CD4-positive, alpha-beta T cell treated with Interleukin-4 for 1 hour (primary cell): ENCODE measurements at places on chromosomes 12 and 14.

GRCh38 chr14:61838661-61839245 is 76.5 kb downstream of the SNAPC1 start:
- DNase-seq: no peak

GRCh38 chr14:96250485-96250884 is 5.5 kb upstream of the BDKRB1 start:
- DNase-seq: no peak

DNA sequence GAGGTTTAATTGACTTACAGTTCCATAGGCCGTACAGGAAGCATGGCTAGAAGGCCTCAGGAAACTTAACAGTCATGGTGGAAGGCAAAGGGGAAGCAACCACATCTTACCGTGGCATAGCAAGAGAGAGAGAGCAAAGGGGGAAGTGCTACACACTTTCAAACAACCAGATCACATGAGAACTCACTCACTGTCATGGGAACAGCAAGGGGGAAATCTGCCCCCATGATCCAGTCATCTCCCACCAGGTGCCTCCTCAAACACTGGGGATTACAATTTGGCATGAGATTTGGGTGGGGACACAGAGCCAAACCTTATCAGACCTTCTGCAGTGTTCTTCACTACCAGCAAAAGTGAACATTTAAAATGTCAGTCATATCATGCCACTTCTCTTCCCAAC is 58.9 kb downstream of the USP15 start:
- peak; percentile 22 for DNase-seq

DNA sequence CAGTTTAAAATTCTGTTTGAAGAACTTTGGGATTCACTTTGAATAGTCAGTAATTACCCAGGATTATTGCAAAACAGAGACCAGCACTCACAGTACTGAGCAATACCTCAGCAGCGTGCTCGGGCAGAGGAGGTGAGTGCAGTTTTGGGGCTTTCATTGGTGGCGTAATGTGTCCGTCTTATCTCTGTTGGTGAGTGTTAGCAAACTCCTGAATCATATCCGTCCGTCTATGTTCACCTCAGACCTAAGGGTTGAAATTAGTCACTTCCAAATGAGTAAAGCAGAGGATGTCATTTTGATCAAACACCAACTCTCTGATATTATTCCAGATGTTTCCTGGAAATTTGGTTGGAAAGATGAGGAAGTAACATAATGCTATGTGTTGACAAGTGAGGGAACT is 82.8 kb downstream of the BORCS5 start:
- DNase-seq: peak; percentile 67

- no peak for DNase-seq
Measured at GRCh38 chr14:99870617-99871016, 77.4 kb downstream of the EML1 start.

- DNase-seq: no peak
Measured at GRCh38 chr12:38162013-38162412, 154.6 kb upstream of the ALG10B start.

DNA sequence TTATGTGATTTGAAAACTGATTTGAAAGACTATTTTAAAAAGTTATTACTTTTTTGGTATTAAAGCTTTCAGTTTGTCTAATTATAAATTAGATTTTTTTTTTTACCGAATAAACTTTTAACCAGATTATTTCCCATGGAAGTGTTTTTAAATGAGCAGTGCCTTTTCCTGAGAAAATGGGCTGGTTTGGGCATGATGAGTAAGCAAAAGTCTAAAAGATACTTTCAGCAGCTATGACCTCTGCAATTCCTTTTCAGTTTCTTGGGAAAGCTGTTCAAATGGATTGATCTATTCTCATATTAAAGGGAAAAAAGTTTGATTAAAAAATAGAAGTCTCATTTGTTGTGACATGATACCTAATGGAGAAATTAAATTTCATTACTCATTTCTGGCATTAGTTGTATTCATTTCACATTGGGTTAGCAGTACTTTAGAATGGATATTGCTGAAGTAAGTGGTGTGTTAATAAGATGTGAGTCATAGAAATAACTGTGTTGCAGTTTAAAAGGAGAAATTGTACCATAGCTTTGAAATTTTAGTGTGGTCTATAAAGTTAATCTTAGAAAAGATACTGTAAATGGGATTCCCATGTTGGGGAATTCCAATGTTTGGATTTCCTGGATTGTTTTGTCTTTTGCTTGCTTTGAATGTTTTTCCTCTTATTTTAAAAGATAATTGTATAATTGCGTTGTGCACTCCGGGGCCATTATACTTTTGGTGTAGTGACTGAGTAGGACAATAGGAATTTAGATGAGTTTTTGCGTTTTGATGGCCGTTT is 21.0 kb downstream of the KTN1 start:
- no peak for DNase-seq

DNA sequence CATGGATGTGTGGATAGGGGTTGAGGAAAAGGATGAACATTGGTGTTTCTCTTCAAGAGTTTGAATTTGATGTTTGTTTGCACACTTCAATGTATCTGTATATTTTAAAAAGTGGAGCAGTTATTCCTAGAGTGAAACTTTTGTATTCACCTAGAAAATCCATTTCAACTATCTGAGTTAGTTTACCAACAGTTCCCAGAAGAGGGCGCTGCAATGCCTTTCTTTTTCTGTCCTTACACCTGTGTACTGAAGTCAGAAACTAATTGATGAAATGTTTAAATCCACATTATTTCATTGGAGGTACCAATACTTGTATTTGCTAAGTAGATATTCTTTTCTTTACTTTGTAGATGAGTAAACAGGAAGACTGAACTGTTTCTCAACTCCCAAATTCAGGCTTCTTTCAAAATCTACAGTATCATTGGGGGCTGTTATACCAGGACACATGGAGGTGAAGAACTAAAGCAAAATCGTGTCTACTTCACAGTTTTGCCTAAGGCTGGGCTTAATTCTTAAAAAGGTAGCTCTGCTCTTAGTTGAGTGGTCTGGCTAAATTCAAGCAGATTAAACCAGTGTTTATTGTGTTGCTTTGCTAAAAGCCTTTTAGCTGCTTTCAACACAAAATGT is 26.6 kb upstream of the KLRB1 start:
- peak; percentile 78 for DNase-seq

DNA sequence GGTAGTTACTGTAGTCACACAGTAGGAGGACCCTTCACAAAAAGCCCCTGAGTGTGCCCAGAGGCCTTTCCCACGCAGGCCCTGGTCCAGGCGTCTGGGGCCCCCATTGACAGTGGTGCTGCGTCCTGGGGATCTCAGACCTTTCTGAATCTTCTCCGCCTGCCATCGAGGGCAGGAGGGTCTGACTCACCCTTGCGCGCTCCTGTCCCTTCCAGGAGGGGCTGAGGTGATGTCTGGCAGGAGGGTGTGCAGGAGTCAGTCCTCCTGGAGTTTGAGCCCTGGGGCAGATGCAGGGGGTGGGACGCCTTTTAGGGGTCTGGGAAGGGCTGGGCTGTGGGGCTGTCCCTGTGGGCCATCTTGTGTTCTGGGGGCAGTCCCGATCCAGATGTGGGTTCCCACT is 386.8 kb downstream of the TMEM121 start:
- DNase-seq: no peak

GRCh38 chr12:113889891-113890581 is 76.1 kb downstream of the RBM19 start:
- DNase-seq: no peak

DNA sequence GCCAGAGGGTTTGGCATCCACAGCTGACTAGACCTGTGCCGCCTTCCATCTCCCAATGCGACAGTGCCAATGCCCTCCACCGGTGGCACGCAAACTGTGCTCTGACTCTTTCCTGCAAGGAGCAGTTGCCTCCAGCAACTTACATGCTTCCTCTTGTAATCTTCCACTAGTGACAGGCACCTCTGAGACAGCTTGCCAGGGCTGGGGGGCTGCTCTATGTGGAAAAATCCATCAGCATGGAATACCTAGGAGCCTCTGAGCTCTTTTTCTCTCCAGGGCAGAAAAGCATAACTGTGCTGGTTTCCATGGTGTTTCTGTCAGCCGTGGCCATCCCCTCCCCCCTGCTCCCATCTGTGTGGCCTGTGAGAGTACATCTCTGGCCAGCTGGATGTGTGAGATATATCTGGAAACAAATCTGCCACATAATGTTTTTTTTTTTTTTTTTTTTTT is 110.6 kb downstream of the MYRFL start:
- no peak for DNase-seq

- no peak for DNase-seq
Measured at GRCh38 chr12:94769047-94769420, 118.7 kb upstream of the TMCC3 start.

GRCh38 chr12:52052468-52053186 is 1.4 kb downstream of the NR4A1 start:
- DNase-seq: peak; percentile 39

DNA sequence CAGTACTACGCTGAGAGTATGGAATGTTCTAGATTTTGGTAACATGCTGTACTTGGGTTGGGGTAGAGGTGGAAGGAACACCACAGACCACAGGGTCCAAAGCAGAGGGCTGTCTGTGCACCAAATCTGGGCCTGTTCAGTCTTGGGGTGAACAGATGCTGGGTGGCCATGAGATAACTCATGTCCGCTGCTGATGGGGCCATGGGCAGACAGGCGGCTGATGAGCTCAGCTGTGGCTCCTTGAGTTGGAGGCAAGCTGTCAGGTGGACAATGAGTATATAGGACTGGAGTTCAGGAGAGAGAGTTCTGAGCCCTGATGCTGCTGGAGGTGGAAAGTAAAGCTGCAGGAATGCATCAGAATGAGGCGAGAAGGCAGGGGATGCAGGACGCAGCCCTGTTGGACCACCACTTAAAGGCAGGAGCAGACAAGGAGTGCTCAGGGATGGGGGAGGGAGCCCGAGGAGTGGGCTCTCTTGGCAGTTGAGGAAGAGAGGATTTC is 6.2 kb downstream of the SMIM41 start:
- no peak for DNase-seq

GRCh38 chr12:101939856-101940265 is 62.5 kb downstream of the DRAM1 start:
- DNase-seq: peak; percentile 65

- DNase-seq: no peak
Measured at GRCh38 chr14:53529519-53529918, 376.4 kb upstream of the DDHD1 start.

- DNase-seq: no peak
Measured at GRCh38 chr14:80491131-80491530, 279.8 kb upstream of the DIO2 start.

DNA sequence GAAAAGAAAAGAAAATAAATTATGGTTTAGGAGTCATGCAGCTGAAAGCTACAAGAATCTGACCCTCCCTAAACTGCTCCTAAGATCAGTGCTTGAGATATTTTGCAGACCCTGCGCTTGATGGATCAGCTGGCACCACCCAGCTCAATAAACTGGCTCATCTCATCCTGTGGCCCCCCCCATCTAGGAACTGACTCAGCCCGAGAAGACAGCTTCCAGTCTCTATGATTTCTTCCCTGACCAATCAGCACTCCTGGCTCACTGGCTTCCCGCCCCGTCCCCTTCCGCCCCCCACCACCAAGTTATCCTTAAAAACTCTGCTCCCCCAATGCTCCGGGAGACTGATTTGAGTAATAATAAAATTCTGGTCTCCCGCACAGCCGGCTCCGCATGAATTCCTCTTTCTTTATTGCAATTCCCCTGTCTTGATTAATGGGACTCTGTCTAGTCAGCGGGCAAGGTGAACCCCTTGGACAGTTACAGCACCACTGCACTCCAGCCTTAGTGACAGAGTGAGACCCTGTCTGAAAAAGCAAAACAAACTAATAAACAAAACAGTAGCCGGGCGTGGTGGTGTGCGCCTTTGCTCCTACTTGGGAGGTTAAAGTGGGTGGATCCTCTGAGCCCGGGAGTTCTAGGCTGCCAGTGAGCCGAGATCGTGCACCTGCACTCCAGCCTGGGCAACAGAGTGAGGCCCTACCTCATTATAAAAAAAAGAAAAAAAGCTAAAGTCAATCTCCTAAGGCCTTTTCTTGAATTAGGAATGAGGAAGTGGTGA is 24.5 kb upstream of the SPTLC2 start:
- peak; percentile 14 for DNase-seq

DNA sequence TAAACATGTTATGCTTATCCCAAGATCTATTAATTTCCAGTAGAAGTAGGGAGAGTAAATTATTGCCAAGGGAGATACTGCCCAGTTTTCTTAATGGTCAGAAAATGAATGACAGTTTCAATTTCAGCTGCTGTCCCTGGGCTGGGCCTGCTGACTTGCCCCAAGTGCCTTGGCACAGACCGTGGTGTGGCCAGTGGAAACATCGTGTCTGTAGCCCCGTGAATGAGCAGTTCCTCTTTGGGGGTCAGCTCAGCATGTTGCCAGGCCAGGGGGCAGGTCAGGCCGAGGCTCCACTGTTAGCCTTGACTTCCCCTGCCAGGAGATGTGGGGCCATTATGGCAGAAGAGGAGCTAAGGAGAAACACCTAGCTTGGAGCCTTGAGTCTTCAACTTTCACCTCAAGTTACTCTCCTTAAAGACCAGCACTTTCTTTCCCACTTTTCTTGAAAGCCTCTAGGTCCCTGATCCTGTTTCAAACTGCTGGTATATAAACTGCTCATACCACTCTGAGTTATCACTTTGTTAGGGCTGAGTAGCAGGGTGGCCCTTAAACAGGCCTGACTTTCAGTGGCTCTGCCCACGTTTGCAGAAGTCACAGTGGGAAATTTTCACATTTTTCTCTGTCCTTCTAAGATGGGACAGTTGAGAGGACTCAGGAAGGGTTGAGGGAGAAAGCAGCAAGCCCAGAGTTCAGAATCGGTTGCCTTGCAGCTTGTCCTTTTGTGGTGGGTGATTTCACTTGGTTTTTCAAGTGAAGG is 73.2 kb downstream of the SUSD6 start:
- no peak for DNase-seq

DNA sequence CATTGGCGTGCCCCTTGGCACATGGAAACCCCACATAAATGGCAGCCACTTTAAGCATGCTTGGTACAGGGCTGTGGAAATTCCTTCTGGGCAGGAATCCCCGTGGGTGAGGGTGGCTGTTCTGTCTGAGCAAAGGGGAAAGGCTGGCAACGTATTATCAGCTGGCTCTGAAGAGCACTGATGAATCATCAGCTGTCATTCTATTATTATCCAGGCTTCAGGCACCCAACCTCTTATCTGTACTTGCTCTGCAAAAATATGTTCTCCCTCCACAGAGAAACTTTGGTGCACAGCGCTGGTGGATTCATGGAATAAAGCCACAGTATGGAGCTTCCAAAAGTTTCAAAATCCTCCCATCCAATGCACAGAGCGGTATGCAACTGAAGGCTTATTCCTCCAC is 167.1 kb downstream of the TBX5 start:
- DNase-seq: no peak

DNA sequence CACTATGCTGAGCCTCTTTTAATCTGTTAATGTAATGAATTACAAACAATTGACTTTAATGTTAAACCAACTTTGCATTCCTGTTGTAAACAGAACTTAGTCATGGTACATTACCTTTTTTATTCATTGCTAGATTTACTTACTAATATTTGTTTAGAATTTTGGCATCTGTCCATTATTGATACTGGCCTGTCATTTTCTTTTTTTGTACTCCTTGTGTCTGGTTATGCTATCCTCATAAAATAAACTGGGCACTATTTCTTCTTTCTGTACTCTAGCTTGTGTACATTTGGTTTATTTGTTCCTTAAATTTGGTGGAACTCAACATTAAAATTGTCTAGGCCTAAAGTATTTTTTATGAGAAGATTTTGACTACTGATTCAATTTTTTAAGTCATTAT is 32.1 kb downstream of the SPATA7 start:
- DNase-seq: no peak
